ENCODE measurements at places on chromosomes 1 and 21.

DNA sequence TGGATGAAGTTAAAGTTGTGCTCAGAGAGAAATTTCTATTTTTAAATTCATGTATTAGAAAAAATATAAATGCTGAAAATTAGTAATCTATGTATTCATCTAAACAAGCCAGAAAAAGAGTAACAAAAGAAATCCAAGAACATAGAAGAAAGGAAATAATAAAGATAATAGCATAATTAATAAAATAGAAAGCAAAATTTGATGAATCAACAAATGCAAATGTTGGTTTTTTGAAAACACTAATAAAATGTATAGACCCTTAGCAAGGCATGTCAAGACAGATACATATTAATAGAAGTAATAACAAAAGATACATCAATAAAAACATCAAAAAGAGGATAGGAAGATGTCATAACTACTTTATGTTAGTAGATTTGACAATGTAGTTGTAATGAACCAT lies 18.0 kb downstream of the F13B start:
- DNase-seq, result no peak

GRCh38 chr1:7352364-7352763 lies 418.7 kb upstream of the VAMP3 start:
- no peak for DNase-seq

GRCh38 chr1:201899683-201900429 lies 11.2 kb downstream of the SHISA4 start:
- no peak for DNase-seq

DNA sequence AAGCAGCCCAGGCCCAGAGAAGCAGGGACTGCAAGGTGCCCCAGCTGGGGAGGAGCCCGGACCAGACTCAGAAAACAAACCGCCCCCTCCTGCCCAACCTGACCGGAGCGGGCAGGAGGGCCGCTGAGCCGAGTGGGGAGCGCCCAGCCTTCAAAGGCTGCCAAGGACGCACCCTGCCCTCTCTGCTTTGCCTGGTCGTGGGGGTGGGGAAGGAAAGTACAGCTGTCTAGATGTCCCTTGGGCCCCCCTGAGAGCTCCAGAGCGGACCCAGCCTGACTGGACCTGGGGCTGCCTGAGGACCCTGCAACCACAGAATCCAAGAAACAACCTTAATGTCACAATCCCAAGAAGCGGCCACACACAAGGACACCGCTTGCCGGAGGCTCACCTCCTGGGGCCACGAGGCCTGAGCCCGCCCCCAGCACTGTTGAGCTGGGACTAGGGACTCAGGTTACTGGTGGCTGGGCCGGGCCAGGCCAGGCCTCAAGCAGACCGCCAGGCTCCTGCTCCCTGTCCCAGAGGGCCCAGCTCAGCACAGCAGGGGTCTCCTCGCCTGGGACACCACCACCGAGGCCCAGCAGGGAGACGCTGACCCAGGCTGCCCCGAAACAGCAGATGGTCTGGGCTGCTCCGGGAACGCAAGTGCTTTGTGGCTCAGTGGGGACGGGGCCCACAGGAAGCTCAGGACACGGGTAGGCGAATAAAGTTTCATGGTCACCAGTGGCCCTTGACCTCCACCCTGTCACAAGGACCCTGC lies 1.4 kb downstream of the DVL1 start:
- DNase-seq, result no peak

DNA sequence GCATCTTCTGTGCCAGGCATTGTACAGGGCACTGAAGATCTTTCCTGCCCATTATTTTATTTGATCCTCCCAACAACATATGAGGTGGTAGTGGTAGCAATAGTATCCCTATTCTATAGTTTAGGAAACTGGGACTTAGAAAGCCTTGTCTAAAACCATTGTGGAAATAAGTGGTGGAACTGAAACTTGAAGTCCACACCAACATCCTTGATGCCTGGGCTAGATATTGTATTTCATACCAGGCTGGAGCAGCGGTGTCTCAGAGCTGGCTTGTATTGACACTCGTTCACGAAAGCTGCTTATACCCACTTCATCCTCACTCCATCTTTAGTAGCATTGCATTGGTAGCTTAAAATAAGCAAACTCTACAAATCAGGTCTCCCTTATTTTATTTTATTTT lies 9.7 kb upstream of the CTSS start:
- no peak for DNase-seq

DNA sequence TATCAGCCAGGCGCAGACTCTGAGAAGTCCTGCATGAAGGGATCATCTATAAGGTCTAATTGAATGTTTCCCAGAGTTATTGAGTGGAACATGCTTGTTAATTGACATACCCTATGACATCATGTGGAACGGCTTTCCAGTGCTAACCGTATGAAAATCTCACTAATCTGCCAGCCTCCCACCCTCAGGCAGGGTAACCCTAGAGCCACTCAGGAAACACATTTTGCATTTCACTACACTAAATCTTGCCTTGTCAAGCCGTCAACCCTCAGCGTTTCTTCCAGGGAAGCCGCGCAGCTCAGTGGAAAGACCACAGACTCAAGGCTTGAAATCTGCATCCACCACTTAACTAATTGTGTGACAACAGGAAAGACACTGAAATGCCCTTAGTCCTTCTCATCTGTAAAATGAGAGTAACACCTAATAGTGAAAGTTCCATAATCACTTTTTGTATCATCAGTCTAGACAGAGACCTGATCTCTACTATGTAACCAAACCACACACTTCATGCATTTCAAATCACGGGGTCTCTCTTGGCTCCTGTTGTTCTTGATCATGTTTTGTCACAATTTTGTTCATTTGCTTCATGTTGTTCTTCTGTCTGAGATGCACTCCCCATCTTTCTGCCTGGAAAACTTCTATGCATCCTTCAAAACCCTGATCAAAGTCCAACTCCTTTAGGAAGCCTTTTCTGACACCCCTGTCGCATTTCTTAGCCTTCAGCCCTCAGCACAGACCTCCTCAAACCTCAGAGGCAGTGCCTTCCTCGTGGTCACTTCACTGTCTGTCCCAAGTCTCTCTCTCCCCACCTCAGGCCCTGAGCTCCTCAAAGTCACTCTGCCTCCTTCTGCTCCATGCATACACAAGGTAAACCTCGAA lies 246.5 kb downstream of the TOMM20 start:
- DNase-seq, result peak; percentile 80

GRCh38 chr1:156664046-156664766 lies 13.0 kb downstream of the NES start:
- no peak for DNase-seq

- DNase-seq, result peak; percentile 94
Measured at GRCh38 chr1:2194319-2194897, at the start of gene FAAP20. Gene FAAP20, minus strand, starts transcription at chr1:2194772. Its CDS starts 23 bp downstream, at chr1:2194749.

- DNase-seq, result peak; percentile 68
Measured at GRCh38 chr1:167059045-167059808, 30.9 kb downstream of the GPA33 start.

GRCh38 chr1:209432443-209432825 lies 151.1 kb upstream of the CAMK1G start:
- no peak for DNase-seq

DNA sequence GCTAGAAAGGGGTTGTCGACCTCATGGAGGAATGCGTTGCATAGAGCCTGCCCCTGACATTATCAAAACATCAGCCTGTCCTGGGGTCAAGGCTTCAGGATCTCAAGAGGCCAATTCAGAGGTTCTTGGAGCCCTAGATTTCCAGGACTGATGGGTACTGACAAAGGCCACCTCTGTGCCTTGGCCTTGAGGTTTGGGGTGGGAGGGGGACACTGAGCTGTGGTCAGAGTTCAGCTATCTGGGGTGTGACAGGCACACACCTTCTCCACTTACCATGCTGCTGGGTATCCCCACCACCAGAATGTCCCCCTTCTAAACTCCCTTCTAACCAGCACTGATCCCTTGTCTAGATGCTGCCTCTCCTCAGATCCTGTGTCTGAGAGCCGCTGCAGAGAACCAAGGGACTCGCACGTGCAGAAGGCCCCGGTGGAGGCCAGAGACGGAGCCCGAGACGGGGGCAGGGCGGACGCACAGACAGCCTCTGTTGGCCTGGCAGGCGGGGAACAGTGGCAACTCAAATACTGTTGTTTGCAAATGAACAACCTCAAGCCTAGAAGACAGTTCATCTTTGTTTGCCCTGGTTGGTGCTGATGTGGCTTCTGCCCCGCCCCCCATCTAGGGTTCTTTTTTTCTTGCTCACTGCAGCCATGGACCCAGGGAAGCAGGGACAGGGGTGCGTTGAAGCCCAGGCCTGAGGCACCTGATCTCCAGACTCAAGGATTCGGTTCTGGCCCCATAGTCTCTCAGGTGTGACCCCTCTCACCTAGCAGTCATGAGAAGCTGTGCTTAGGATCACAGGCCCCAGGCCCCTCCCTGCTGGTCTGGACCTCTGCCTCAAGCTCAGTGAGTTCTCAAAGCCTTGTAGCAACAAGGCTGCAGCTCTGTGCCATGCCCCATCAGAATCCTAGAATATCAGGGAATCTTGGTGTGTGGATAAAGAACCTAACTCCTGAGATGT lies 28.1 kb upstream of the CSF1 start:
- no peak for DNase-seq

GRCh38 chr1:39639305-39640130 lies at the start of gene HEYL:
Gene HEYL, minus strand, starts transcription at chr1:39639643. Its CDS starts 18 bp downstream, at chr1:39639625.
- DNase-seq, result peak; percentile 83

- DNase-seq, result no peak
Measured at GRCh38 chr1:58874342-58874741, 90.5 kb upstream of the JUN start.

DNA sequence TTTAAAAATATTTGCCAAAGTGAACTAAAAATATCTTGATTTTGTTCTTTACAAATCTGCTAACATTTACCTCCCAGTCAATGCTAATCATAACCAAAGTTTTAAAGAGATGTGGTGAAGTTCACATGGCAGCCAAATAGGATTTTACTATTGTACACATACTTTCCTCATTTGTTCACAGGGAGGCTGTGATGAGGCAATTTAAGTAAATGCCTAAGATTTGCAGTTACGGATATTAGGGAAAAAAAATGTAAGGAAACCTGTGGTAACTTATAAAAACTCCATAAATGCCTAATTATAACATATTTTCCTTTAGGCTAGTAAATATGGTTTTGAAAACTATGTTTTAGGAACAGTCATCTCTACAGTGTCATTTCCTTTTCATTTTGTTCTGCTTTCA lies 32.4 kb downstream of the RGS5 start:
- DNase-seq, result no peak

DNA sequence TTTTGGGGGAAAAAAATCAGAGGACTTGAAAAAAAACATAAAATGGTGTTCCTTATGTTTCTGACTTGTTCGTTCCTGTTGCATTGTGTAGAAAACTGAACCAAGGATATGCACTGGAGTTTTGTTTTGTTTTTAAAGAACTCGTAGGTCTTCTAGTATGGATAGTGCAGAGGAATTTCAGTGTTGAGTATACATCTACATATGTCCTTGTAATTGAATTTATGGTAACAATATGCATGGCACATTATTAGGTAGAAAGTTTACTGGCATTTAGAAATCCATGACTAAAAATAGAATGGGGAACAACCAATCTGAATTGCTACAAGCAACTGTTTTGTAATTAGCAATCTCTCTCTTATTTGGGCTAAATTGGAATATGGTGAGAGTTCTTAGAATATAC lies 188.3 kb upstream of the ZRANB2 start:
- DNase-seq, result no peak

- no peak for DNase-seq
Measured at GRCh38 chr1:77876884-77877283, 11.5 kb upstream of the NEXN start.

GRCh38 chr1:213394837-213395236 lies 343.8 kb downstream of the RPS6KC1 start:
- no peak for DNase-seq

DNA sequence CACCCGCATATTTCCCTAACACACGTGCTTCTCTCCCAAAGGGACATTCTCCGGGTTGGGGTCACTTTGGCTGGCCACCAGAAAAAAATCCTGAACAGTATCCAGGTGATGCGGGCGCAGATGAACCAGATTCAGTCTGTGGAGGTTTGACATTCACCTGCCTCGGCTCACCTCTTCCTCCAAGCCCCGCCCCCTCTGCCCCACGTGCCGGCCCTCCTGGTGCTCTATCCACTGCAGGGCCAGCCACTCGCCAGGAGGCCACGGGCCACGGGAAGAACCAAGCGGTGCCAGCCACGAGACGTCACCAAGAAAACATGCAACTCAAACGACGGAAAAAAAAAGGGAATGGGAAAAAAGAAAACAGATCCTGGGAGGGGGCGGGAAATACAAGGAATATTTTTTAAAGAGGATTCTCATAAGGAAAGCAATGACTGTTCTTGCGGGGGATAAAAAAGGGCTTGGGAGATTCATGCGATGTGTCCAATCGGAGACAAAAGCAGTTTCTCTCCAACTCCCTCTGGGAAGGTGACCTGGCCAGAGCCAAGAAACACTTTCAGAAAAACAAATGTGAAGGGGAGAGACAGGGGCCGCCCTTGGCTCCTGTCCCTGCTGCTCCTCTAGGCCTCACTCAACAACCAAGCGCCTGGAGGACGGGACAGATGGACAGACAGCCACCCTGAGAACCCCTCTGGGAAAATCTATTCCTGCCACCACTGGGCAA lies 59.1 kb downstream of the LACTBL1 start:
- DNase-seq, result no peak

GRCh38 chr1:59074598-59074997 lies 222.3 kb upstream of the FGGY start:
- no peak for DNase-seq

GRCh38 chr1:56025942-56026341 lies 553.4 kb downstream of the PLPP3 start:
- no peak for DNase-seq

- no peak for DNase-seq
Measured at GRCh38 chr1:48932366-48932765, 155.7 kb upstream of the BEND5 start.

- no peak for DNase-seq
Measured at GRCh38 chr1:2205191-2205952, 10.8 kb upstream of the FAAP20 start.

DNA sequence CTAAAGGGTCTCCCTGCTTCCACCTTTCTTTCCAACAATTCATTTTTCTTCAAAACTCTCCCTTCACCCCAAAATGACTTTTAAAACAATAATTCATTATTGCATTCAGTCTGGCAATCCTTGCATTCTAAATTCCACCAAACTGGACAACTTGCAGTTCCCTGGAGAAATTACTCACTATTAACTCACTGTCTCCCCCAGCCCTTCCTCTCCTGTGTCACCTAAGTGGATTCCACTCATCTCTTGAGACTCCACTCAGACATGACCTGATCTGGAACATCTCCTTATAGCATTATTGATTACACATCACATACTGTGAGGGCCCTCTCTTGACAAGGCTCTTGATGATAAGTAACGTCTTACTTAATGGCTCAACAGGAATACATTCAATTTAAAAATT lies 257.1 kb downstream of the BRINP2 start:
- DNase-seq, result no peak

DNA sequence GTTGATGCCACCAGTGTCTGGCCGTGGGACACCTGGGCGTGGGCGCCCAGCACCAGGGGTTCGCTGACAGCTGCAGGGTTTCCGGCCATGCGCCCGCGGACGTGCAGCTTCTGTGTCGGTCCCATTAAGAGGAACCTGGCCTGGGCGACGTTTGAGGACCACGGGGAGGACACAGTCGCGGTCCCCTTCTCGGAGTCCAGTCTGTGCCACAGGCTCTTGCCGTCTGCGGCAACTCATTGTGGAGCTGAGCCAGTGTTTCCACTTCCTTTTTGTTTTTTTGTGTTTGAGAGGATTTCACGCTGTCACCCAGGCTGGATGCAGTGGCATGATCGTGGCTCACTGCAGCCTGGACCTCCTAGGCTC lies 1.6 kb upstream of the C1orf159 start:
- no peak for DNase-seq

Measured in GM20000 (cell line).